ENCODE measurements at places on chromosomes 1 and 21.
A peak's percentile ranks its signal among the peaks of the same experiment; 100 is the strongest.

DNA sequence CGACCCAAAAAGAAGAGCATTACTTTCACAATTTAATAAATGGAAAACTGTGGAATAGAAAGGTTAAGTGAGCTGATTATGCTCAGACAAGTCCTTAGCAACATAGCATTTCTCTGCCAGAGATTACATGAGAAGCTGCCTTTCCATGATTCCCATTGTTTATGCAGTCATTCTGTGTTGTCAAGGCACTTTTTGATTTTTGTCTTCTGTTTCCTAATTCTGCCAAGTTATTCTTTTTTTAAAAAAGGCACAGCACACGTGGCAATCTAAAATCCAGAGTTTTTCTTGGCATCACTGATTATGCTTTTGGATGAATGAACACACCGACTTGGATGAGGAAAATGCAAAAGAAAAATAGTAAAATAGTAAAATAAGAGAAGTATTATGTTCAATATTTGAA, 185.0 kb downstream of the RGS7 start:
- no peak for DNase-seq

- DNase-seq: no peak
Measured at GRCh38 chr1:212871976-212872375, 13.9 kb downstream of the FLVCR1 start.

DNA sequence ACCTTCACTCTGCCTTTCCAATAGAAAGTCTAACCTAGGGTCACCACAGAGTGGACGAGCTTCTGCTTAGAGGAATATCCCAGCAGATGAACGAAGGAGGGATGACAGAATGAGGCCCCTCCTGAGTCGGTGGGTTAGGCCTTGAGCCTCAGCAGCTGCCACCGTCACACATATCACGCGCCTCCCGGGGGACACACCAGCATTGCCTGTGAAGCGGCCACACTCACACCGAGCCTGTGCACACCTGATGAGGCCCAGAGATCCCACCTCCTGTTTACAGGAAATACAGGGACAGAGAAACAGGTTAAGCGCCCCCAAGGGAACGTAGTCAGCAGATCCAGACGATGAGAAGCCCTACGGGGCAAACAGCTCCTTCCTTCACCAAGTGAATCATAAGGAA, 25.1 kb upstream of the LRRC47 start:
- DNase-seq: no peak

DNA sequence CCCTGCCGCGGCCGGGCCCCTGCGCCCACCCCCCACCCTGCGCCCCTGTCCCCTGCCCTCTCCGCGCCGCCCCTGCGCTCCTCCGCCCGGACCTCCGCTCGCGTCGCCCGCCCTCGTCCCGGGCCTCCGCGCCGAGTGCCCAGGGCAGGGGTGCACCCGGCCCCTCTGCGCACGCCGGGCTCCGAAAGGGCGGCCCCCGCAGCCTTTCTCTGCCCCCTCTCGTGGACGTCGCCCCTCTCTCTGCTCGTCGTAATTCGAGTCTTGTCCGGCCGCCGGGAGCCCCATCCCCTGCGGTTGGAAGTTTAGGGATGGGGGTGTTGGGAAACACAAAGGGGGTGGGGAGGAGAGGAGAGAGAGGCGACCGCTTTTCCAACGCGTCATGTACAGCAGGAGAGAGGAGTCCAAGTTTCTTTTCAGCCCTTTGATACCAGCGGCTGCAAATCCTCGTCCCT, 407 bp downstream of the GALNT2 start:
- peak; percentile 59 for DNase-seq

DNA sequence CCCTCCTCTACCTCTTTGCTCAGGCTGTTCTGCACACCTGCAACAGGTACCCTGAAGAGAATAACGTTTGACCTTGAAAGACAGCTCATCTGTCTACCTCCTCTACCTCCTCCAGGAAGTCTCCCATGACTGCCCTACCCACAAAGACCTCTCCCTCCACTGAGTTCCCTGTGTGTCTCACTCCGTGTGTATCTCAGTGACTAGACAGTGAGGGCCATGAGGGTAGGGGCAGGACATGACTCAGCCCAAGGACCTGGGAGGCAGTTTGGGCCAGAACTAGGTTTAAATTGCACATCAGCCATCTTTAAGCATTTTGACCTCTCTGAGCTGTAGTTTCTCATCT, 32.0 kb upstream of the LRP8 start:
- DNase-seq: no peak

DNA sequence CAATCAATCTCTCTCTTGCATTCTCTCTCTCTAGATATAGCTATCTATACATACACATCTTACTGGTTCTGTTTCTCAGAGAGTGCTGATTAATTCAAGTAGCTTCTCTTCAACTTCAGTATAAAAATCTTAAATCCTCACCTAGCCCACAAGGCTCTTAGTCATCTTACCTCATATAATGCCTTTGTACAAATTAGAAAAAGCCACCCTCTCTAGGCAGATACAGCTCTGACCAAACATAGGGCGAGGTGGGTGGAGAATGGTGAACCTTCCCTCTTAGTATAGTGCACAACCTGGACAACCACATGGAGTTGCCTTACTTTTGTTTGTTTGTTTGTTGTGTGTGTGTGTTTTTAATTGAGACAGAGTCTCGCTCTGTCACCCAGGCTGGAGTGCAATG, 5.1 kb upstream of the INAVA start:
- no peak for DNase-seq

- DNase-seq: no peak
Measured at GRCh38 chr1:119409731-119410130, 5.2 kb upstream of the HSD3B2 start.

GRCh38 chr1:66944330-66945274, 19.8 kb downstream of the MIER1 start:
- no peak for DNase-seq
